ENCODE measurements at places on chromosomes 2 and 18.
A peak's percentile ranks its signal among the peaks of the same experiment; 100 is the strongest.

- no peak for DNase-seq
Observed at GRCh38 chr2:230205034-230205433, 14.8 kb downstream of the SP110 start.

DNA sequence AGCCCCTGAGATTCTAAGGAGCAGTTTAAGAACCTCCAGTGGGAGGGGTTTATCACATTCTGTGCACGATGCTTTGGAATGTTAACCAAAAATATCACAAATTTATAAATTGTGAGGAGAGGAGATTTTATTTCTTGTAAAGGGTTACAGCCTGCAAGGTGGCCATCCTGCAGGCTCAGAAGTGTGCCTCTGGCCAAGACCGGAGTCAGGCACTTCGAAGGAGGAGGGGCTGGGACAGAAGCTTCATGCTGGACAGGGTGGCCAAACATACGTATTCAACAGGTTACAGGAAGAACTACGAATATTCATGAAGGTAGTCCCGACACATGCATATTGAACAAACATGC, 144.1 kb upstream of the NCK2 start:
- no peak for DNase-seq

DNA sequence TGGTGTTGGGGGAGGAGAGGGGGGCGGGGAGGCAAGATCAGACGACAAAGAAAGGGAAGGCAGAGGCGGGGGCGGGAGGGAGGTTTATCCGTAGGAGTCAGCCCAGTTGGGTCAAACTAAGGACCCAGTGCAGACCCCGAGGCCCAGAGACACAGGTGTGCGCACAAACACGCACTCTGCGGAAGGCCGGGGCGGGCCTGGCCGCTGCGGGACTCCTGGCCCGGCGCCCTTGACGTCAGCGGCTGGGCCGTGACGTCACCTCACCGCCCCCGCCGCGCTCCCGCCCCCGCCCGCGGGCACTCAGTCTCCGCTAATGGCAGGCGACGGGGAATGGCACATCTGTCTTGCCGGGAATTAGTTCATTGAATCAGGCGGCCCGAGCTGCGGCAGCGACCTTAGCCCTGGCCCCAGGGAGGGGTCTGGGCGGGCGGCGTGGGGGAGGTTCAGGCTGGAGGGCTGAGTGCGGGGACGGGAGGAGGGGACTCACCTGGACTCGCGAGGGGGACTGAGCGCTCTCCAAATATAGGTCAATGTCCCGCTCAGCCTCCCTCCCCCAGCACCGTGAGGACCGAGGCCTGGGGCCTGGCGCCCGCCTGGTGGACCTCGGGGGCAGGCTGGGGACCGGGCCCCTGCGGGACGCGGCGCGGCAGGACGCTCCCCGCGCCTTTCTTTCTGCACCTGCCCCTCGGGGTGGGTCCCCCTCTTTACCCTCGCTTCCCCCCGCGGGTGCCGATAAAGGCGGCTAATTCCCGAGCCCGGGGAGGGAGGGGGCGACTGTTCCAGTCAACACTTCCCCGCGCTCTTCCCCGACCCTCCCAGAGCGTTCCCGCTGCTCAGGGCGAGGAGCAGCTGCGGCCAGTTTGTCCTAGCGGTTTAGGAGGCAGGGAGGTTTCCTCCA, 15.5 kb upstream of the ECEL1 start:
- peak; percentile 24 for DNase-seq

GRCh38 chr2:75035444-75036353, 77.3 kb downstream of the POLE4 start:
- no peak for DNase-seq

DNA sequence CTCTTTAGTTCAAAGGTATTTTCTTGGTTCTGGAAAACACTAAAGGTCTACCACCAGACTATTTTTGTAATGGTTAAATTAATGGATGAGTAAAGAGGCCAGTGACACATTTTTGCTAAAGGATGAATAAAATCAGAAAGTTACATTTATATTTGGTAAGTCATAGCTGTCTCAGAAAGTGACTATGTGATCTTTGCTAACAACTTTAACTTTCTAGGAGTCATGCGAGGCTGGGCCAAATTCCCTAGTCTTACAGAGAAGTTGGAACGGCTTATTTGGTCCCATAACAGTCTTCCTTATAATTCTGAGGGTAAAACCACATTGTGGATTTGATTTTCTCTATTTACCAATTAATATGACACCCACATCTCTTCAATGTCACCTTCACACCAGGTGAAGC, 198.1 kb downstream of the PDE1A start:
- no peak for DNase-seq

DNA sequence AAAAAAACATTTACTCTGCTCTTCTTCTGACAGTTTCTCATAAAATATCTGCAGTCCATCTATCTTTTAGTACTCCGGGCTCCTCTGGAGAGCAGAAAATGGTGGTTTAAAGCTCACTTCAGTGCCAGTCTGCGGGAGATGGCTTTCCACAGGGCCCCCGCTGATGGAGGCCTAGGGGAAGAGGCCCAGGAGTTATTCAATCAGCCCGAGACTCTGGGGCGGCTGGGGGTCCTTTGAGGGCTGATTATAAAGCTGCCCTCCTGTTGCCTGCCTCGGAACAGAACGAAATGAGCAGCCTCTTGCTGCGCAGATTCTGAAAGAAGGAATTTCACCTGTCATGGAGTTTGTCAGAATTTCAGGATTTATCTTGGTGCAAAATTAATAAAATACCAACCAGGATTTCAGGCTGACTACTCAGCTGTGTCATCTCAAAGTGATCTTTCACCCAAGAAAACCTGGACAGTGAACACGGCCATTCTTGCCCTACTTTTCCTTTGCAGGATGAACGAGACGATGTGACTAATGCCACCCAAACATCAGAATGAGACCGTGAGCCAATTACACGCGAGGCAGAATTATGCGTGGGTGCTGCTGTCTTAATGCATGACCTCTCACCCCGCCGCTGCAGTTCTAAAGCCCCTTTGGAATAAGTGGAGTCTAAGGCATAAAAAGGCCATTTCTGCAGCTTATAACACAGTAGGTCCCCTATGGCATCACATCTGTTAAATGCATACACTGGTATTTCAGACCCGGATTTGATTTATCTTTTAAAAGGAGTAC, 273.8 kb downstream of the ZNF521 start:
- DNase-seq, result no peak
